HFFc6 (cell line): ENCODE measurements at places on chromosomes 1 and 21.
A peak's percentile ranks its signal among the peaks of the same experiment; 100 is the strongest.

DNA sequence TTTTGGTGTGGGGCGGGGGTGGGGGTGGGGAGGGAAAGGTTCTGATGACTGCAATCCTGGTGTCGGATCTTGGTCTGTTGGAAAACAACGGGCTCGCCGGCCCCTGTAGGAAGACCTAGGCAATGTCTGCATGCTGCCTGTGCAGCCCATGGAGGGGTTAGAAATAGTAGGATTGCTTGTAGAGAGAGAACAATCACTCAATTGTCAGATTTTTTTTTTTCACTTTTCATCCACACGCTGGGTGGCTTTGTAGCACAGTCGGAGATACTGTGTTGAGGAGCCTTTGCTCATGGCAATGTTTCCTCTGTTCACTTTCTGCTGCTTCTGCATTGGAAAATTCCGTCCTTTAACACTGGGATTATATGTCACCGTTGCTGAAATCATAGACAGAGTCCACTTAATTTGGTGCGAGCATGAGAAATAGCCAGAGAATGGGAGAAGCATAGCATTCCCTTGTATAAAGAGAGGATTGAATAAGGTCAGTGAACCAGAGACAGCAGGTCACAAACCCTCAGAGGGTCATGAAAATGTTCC is 107.5 kb downstream of the MRPS6 start:
- no peak for DNase-seq

DNA sequence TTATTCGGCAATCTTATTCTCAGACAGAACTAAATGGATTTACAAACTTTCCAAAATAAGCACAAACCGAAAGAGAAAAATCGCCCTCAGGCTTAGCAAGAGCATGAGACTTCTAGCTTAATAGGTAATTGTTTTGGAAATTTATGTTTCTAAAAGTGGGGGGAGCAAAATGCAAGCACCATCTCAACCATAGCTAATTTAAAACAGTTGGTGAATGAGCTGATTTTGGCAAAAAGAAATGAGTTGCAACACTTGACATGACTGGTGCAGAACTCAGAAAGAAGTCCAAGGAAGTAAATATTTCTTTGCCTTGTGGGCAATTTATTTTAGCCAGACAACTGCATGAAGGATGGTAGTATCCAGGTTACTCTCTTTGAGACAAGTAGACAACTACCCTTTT is 71.5 kb upstream of the PTGFR start:
- peak; percentile 79 for DNase-seq

DNA sequence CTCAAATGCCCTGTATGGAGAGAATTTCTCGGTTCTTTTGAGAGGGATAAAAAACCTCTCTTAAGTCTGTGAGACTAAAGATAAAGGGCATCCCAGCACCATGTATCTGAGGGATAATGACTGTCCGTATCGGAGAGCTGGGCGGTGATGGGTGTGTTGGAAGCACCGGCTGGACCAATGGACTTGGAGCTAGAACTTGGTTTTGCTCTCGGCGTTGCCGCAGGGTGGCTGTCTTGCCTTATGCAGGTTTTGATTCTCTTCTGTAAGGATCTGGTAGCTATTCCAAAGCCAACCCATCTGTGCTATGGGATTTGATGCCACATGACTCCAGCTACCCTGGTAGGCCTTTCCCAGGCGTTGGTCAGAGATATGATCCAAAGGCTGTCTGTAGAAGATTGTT is 348.8 kb downstream of the KIF26B start:
- no peak for DNase-seq

GRCh38 chr21:17576080-17576835 is 36.4 kb downstream of the BTG3 start:
- DNase-seq: no peak

GRCh38 chr1:162033428-162033827 is 9.8 kb upstream of the OLFML2B start:
- no peak for DNase-seq

DNA sequence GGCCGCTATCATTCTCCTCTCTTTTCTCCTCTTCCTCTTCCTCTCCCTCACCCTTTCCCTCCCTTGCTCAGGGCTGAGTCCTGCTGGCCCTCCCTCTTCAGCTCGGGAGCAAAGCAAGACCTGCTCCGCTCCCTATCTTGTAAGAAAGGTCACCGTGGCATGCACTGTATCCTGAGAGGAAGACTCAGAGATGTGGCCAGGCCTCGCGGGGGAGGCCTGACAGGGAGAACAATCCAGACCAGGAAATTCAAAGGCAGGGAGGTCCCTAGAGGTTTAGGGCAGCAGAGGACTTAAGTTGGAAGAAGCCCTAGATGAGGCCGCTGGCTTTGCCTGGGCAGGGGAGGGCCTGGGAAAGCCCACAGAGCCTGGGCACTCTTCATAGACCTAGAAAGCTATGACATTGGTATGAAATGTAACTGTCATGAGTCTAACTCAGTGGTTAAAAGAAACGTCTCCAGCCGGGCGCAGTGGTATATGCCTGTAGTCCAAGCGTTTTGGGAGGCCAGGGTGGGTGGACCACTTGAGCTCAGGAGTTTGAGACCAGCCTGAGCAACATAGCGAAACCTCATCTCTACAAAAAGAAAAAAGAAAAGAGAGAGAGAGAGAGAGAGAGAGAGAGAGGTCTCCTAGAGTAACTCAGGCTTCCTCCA is 14.6 kb upstream of the PTAFR start:
- DNase-seq: no peak

DNA sequence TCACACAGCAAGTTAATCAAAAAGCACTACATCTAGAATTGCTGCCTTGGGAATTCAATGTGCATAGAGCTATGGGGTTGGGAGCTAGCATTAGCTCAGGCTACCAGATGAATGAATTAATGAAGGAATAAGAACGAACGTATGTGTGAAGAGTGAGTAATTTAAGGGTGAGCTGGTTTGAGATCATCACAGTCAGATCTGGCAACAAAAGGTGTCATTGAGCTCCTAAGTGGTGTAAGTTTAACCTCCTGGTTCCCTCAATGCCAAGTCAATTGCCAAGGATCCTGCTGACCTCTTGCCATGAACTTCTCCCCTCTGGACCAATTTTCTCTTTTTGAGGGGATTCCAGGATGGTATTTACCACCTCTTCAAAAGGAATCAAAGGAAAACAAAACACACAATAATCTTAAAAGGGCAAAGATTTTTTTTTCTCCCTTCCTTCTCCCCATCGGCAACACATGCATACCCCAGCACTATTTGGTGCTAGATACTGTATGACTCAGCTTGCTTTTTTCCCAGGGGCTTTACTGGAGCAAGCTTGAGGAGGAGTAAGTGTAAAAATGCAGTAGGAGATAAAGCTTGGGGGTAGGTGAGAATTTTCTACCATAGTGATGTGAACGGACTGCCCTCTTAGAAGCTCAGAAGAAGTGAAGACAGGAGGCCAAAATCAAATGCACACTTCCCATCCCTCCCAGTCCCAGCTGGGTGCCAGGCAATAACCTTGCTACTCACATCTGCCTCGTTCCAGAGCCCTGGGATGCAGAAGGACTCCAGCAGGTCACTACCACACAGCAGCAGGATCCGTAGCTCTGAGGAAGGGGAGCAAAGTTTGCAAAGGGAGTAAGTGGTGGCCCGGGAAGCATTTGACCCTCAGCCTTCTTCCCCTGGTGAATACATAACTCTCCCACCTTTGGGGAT is 92.0 kb downstream of the LAMC2 start:
- DNase-seq: peak; percentile 52

DNA sequence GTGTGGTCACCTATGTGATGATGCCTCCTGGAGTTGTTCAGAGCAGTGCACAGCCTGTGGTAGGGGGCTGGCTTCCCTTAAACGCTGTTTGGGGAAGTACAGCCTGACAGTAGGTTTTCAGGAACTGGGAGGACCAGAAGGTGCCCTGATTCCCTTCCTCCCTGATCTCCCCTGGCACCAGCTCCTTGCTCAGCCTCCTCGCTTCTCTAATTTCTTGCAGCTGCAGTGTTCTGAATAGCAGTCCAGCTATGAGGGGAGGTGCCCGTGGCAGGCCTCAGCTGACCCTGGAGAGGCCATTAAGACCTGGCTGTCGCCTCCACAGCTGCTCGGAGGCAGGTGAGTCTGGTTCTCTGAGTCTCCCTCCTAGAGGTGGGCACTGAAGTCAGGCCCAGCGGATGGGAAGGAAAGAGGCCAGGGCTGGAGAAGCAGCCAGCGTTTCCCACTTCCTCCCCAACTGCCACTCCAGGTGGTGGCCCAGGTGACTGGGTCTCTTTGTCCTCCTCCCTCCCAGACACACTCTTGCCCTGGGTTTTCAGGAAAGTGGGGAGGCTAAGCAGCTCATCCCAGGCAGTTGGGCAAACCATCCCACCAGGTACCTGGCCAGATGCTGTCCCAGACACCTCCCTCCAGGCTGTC is 52.0 kb upstream of the RPL11 start:
- DNase-seq: no peak
